ENCODE measurements at places on chromosomes 4 and X. TPM values are rescaled to one million over a fixed set of nuclear protein-coding genes. Genes with fewer than 3 reads are reported as not detected.

H2BW2 gene
- not detected for total RNA-seq

CTAG2 gene
- total RNA-seq, result not detected

ZNF157 gene
- 0.26 TPM for total RNA-seq

NDST4 gene
- not detected for total RNA-seq

GRCh38 chr4:173001571-173001970, 167.0 kb upstream of the GALNT7 start:
- no peaks in the 10 kb centered on the region for H3K27me3 ChIP-seq
- no peak for DNase-seq
- H3K27ac ChIP-seq, result no peak overlapping the region
- H3K4me1 ChIP-seq, result peaks cover 6% of the 10 kb centered on the region

GRCh38 chrX:107470198-107470597, 20.7 kb downstream of the FRMPD3 start:
- H3K27ac ChIP-seq, result no peak overlapping the region
- H3K4me3 ChIP-seq, result no peak overlapping the region
- H3K36me3 ChIP-seq, result no peaks in the 10 kb centered on the region
- H3K27me3 ChIP-seq, result no peaks in the 10 kb centered on the region
- H3K4me1 ChIP-seq, result no peaks in the 10 kb centered on the region

FHIP1A gene
- total RNA-seq, result 23.7 TPM

DNA sequence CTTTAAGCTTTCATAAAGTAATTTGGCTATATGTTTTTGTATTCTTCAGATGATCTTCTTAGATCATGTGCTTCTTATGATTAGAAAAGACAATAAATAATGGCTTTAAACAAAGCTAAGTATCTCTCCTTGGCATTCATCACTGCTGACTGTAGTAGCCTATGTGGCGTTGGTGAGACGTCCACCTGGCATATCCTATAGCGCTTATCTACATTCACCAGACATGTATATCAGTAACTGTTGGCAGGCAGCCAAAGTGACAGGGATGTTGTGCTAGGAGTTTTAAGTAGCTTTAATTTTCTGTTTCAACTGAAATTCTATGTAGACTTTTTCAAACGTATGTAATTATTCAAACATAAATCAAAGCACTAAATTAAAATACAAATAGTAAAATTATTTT, 276.4 kb downstream of the IL15 start:
- no peaks in the 10 kb centered on the region for H3K36me3 ChIP-seq
- H3K4me1 ChIP-seq, result no peaks in the 10 kb centered on the region
- DNase-seq, result no peak
- no peak overlapping the region for H3K27ac ChIP-seq
- H3K27me3 ChIP-seq, result no peaks in the 10 kb centered on the region

- DNase-seq, result no peak
- H3K27ac ChIP-seq, result no peak overlapping the region
- no peaks in the 10 kb centered on the region for H3K36me3 ChIP-seq
- peaks cover 40% of the 10 kb centered on the region for H3K4me1 ChIP-seq
Measured at GRCh38 chr4:148283665-148284064, 158.5 kb downstream of the NR3C2 start.

DNA sequence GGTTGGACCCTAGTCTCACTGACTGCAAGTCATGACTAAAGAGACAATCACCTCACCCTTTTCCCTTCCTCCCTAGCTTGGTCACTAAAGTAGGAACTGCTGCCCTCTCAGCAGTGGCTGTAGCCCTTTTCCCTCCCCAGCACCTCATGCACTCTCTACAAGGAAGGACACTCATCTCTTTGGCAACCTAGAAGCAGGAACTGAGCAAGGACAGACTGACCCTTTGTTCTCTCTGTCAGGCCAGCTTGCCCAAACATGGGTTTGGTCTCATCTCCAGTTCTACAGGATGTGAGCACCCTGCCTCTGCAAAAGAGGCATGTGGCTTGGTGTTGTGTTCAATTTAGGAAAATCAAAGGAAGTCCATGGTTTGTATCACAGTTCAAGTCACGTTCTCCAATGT, 15.8 kb downstream of the LEF1 start:
- DNase-seq, result no peak
- no peaks in the 10 kb centered on the region for H3K36me3 ChIP-seq
- no peak overlapping the region for H3K27ac ChIP-seq
- no peaks in the 10 kb centered on the region for H3K27me3 ChIP-seq
- H3K4me3 ChIP-seq, result no peak overlapping the region

EDNRA gene
- total RNA-seq, result 1.3 TPM

DNA sequence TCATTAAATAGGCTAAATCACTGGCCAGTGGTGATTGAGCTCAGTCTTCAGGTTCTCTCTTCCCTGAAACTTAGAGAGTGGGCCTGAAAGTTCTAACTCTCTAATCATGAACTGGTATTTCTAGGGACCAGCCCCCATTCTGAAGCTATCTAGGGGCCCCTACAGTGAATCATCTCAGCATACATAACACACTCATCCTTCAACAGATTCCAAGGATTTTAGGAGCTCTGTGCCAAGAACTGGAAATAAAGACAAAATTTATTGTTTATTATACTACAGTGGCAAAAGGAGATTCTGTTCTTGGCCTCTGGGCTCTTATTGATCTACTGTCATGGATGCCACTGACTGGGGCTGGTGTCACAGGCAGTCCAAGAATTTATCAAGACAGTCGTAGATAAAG, 263.8 kb upstream of the IGFBP7 start:
- no peaks in the 10 kb centered on the region for H3K27me3 ChIP-seq
- H3K4me1 ChIP-seq, result no peaks in the 10 kb centered on the region
- no peak for DNase-seq

SLC9A7 gene
- total RNA-seq, result 7.6 TPM

GRCh38 chr4:42197341-42197740, 44.9 kb upstream of the BEND4 start:
- no peaks in the 10 kb centered on the region for H3K27me3 ChIP-seq
- H3K36me3 ChIP-seq, result no peaks in the 10 kb centered on the region
- H3K27ac ChIP-seq, result no peak overlapping the region

- no peaks in the 10 kb centered on the region for H3K27me3 ChIP-seq
- H3K27ac ChIP-seq, result no peak overlapping the region
- H3K4me1 ChIP-seq, result no peaks in the 10 kb centered on the region
- DNase-seq, result no peak
- no peaks in the 10 kb centered on the region for H3K36me3 ChIP-seq
Measured at GRCh38 chr4:161498155-161498554, 665.6 kb downstream of the FSTL5 start.

- no peaks in the 10 kb centered on the region for H3K36me3 ChIP-seq
- H3K4me1 ChIP-seq, result peaks cover 11% of the 10 kb centered on the region
- H3K27me3 ChIP-seq, result no peaks in the 10 kb centered on the region
- H3K27ac ChIP-seq, result peak overlapping the region; percentile 65
- no peak overlapping the region for H3K4me3 ChIP-seq
Measured at GRCh38 chr4:8120501-8120900, 38.1 kb downstream of the ABLIM2 start.

- no peaks in the 10 kb centered on the region for H3K27me3 ChIP-seq
- no peak for DNase-seq
- no peaks in the 10 kb centered on the region for H3K36me3 ChIP-seq
- no peak overlapping the region for H3K4me3 ChIP-seq
Measured at GRCh38 chrX:40434443-40434842, 146.3 kb upstream of the ATP6AP2 start.

- H3K36me3 ChIP-seq, result no peaks in the 10 kb centered on the region
- no peaks in the 10 kb centered on the region for H3K27me3 ChIP-seq
- no peak overlapping the region for H3K27ac ChIP-seq
- no peak overlapping the region for H3K4me3 ChIP-seq
- no peak for DNase-seq
Measured at GRCh38 chr4:69861756-69862155, 1.8 kb upstream of the SULT1E1 start.

GRCh38 chrX:7637066-7637465, 205.9 kb upstream of the VCX start:
- no peak for DNase-seq
- H3K4me1 ChIP-seq, result no peaks in the 10 kb centered on the region
- no peaks in the 10 kb centered on the region for H3K36me3 ChIP-seq
- no peaks in the 10 kb centered on the region for H3K27me3 ChIP-seq
- no peak overlapping the region for H3K27ac ChIP-seq
- H3K4me3 ChIP-seq, result no peak overlapping the region

AFM gene
- 0.33 TPM for total RNA-seq

GRCh38 chr4:113587156-113587555, 174.4 kb downstream of the CAMK2D start:
- H3K4me1 ChIP-seq, result peaks cover 7% of the 10 kb centered on the region
- no peak overlapping the region for H3K27ac ChIP-seq
- H3K27me3 ChIP-seq, result no peaks in the 10 kb centered on the region
- no peak overlapping the region for H3K4me3 ChIP-seq
- DNase-seq, result no peak

DNA sequence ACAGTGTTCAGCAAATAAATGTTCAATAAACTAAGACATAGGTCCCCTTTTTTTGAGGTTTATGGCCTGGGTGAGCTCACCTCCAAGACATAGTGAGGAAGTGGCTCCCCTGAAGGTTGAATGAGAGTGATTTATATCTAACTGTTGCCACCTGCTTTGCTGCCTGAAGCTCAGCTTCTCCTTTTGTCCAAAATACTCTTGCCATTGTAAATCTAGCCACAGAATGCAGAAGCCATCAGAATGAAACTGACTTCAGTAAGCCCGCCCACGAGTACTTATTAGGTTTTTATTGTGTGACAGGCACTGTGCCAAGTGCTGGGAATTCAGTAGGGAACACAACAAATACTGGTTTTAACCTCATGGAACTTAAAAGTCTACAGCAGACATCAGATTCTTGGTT, 18.0 kb downstream of the SPINK2 start:
- peaks cover 6% of the 10 kb centered on the region for H3K4me1 ChIP-seq
- no peak for DNase-seq
- no peak overlapping the region for H3K27ac ChIP-seq

HMX1 gene
- total RNA-seq, result not detected

DNA sequence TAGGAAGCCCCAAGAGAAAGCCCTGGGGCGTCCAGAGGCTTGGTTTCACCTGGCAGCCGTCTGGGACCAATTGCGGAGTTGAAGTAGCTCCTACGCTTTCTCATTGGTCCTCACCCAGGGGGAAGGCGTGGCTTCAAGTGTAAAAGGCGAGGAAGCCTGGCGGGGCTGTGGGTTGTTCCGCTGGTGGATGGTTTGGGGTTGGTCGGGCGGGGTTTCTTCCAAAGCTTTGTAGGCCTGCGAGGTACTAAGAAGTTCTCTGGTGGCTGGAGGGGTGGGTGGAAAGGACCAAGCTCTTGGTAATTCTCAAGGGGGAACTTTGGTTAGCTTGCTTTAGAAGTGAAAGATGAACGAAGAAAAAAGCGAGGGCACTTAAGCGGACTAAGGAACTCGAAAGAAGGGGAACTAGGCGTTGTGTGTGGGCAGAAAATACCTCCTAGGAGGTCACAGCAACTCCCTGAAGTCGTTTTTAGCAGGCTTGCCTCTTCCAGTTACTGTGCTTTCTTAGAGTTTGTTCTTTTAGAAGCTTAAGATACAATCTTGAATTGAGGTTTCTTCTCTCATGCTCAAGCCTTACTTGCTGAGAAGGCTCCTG, 36.6 kb downstream of the CCNG2 start:
- H3K4me3 ChIP-seq, result no peak overlapping the region
- H3K4me1 ChIP-seq, result no peaks in the 10 kb centered on the region
- DNase-seq, result no peak
- no peaks in the 10 kb centered on the region for H3K36me3 ChIP-seq
- H3K27ac ChIP-seq, result no peak overlapping the region

DNA sequence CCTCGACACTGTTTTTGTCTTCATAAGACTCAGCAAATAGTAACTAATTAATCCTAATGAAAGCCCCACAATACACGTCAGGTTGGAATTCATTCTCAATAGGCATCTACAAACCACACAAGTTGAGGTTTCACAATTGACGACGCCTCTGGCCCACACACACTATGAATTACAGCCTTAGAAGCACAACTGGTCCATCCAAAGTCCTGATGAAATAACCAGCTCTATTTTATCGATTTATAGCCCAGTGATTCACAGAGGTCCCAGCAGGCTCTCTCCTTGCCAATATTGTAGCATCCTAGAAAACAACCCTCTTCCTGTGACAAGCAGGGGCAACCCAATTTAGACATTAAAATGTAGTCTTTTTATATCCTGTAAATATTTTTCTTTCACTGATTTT, 112.1 kb downstream of the NR3C2 start:
- DNase-seq, result no peak
- no peak overlapping the region for H3K27ac ChIP-seq
- no peaks in the 10 kb centered on the region for H3K4me1 ChIP-seq
- no peaks in the 10 kb centered on the region for H3K27me3 ChIP-seq
- H3K4me3 ChIP-seq, result no peak overlapping the region

GRCh38 chr4:16289897-16290554, 63.8 kb upstream of the TAPT1 start:
- peaks cover 5% of the 10 kb centered on the region for H3K4me1 ChIP-seq
- H3K4me3 ChIP-seq, result no peak overlapping the region
- no peak overlapping the region for H3K27ac ChIP-seq
- no peaks in the 10 kb centered on the region for H3K36me3 ChIP-seq
- no peaks in the 10 kb centered on the region for H3K27me3 ChIP-seq

DNA sequence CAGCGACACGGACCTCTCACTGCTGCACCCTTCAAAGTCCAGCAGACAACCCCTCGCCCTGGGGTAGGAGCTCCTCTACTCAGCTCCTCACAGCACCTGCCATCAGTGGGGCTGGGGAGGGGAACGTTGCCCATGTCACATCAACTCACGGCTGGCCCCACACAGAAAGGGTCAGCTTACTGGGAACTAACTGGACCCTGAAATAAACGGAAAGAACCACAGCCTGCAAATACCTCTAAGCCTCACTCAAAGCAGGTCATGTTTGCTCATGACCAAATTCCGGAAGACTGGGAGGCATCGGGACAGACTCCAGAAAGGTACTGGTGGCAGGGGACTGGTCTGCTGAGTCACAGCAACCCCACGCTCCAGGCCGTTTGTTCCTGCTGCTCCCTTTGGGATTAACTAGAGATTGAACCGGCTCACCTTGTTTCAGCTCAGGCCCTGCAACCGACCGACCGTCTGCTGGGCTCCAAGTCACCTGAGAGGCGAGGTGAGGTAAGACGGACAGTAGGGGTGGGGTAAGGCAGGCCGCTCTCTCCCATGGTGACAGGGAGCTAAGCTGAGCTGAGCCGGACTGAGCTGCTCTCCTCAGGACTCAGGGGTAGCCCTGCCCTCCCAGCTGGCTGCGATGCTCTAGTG, 5.6 kb downstream of the G6PD start:
- H3K4me3 ChIP-seq, result no peak overlapping the region
- H3K36me3 ChIP-seq, result no peaks in the 10 kb centered on the region
- peaks cover 13% of the 10 kb centered on the region for H3K4me1 ChIP-seq
- DNase-seq, result peak; percentile 60
- no peak overlapping the region for H3K27ac ChIP-seq

NUDT11 gene
- 2.1 TPM for total RNA-seq

FREM3 gene
- total RNA-seq, result not detected

GRCh38 chrX:63281465-63281864, 69.7 kb downstream of the SPIN4 start:
- no peaks in the 10 kb centered on the region for H3K27me3 ChIP-seq
- no peak overlapping the region for H3K27ac ChIP-seq
- H3K4me3 ChIP-seq, result no peak overlapping the region
- DNase-seq, result no peak
